ENCODE measurements at places on chromosomes 16 and 17.

DNA sequence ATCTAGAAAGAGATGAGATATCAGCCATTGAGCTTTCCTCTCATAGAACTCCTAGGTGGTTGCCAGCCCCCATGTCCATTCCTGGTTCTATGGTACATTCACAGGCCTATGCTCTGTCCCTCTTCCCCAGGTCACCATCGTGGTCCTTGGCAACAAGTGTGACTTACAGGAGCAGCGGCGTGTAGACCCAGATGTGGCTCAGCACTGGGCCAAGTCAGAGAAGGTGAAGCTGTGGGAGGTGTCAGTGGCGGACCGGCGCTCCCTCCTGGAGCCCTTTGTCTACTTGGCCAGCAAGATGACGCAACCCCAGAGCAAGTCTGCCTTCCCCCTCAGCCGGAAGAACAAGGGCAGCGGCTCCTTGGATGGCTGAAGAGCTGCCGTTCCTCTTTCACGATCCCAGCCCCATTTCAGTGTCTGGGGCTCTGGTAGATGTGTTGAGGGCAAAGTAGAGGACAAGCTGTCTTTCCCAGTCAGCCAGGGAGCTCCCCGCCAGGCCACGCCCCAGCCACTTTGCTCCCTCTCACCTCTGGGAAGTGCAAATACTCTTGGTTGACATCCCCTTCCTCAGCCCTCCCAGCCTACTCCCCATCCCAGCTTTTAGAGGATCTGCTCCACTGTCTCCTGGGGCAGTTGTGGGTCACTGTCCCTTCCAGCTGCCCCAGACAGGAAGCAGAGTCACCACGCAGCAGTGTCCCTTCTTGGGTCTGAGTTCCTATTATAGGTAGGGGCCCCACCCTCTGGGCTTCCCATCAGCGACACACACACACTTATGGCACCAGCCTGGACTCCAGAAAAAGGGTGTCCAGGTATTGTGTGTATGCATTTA is 3.8 kb downstream of the NKIRAS2 start:
- no peak for DNase-seq

DNA sequence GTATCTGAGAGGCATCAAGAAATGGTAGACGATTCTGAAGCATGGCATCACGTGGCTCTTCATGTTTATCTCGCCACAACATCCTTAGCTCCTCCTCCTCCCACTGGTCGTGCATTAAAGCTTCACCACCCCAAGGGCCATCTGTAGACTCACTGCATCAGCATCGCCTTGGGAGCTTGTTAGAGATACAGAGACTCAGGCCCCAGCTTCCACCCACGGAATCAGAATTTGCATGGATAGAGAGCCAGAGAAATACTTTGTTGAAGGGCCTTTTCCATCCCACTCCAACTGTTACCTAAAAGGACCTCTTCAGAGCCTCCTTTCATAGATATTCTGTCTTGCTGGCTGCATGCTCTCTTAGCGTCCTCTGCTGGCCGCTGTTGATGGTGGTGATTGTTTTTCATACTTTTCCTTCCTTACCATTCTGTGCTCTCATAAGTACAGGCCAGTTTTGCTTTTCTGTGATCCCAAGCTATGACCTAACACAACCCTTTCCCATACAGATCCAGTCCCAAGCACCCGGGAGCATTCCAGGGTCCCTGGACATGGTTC is 1049.4 kb upstream of the EEF2KMT start:
- no peak for DNase-seq

DNA sequence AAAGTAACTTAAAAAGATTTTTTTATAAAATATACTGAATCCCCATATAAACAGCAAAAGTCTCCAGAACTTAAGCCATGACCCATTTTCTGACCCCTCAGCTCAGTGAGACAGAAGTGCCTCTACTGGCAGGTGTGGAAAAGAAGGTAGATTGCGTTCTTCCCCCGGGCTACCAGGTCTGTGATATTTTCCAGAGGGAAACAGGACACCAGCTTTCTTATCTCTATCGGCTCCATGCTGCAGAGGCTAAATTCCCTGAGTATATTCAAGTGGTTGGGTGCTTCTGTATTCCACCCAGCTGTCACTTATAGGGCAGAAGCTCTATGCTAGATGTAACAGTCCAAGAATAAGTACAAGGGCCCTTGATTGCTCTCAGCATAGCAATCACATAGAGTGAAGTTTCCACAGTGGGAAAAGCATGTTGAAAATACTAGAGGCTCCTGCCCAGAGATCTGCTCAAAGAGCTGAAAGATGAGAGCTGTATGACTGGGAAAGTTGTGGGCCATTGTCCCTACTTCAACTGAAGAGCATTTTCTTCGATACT is 687.3 kb downstream of the CDH11 start:
- DNase-seq, result no peak

GRCh38 chr17:44383363-44383762 is 6.1 kb downstream of the ITGA2B start:
- DNase-seq, result no peak

DNA sequence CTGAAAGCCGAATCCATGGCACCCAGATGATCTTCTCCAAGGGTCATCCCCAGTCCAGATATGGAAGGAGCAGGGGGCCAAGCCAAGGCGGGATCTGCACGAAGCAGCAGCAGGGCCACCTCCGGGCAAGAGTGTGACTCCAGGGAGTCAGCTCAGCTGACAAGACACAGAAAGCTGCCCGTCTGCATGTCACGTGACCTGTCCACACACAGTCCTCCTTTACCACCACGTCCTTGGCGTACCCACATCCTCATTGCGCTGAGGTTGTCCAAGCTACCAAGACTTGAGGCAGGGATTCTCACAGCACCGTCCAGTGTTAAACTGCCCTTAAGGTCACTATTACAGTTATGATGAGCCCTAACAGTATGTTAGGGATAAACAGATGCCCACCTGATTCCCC is 11.3 kb upstream of the CYTH1 start:
- DNase-seq, result no peak

Data from NCI-H2029 (cell line).